Stimulated activated CD8-positive, alpha-beta memory T cell treated with anti-CD3 and anti-CD28 coated beads, Interleukin-12 subunit alpha, Interleukin-12 subunit beta, amount 100 ng/mL, for 4 hours (primary cell): ENCODE measurements at places on chromosomes 16 and 17.

GRCh38 chr16:82071421-82071820 is 36.4 kb downstream of the HSD17B2 start:
- DNase-seq, result no peak

DNA sequence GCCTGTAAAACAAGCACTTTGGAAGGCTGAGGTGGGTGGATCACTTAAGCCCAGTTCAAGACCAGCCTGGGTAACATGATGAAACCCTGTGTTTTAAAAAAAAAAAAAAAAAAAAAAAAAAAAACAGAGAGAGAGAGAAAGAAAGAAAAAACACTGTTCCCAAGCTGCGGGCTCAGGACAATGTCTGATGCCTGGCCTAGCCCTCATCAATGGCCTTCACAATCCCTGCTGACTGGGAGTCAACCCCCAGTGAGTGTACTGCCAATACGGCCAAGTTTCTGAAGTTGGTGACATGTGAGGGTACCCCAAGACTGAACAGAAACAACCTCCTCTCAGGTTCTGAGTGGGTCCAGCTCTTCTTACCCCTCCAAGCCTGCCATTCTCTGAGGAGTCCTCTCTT is 116.5 kb downstream of the ZNF778 start:
- DNase-seq, result no peak

- DNase-seq, result no peak
Observed at GRCh38 chr17:79740413-79740812, 9.7 kb downstream of the ENPP7 start.

GRCh38 chr16:27321013-27321915 is 7.5 kb downstream of the IL4R start:
- no peak for DNase-seq

GRCh38 chr17:35345926-35346771 is 27.3 kb downstream of the SLFN11 start:
- DNase-seq, result no peak

DNA sequence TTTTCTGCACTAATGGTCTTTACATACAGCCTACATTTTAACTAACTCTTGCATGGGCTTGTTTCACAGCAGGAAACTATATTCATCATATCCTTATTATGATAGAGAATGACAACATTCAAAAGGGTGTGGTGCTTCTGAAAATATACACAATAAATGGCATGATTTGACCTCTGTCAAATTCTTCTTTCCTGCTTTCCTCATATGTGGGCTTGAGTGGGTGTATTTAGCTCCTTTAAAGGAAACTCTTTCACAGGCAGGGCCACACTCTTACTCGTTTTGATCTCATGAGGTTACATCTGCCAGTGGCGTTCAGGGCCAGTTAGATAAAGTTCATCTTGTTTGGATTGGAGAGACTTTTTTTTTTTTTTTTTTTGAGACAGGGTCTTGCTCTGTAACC is 6.1 kb downstream of the SLC35G3 start:
- DNase-seq, result no peak

DNA sequence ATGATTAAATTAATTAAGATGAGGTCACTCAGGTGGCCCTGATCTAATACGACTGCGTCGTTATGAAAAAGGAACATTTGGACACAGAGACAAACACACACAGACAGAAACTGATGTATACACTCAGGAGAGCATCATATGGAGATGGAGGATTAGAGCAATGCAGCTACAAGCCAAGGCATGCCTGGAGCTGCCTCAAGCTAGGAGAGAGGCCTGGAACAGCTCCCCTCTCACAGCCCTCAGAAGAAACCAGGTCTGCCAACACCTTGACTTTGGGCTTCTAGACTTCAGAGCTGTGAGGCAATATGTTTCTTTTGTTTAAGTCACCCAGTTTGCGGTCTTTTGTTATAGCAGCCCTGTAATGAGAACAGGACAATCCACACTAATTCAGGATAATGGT is 318.9 kb downstream of the HS3ST3B1 start:
- no peak for DNase-seq

DNA sequence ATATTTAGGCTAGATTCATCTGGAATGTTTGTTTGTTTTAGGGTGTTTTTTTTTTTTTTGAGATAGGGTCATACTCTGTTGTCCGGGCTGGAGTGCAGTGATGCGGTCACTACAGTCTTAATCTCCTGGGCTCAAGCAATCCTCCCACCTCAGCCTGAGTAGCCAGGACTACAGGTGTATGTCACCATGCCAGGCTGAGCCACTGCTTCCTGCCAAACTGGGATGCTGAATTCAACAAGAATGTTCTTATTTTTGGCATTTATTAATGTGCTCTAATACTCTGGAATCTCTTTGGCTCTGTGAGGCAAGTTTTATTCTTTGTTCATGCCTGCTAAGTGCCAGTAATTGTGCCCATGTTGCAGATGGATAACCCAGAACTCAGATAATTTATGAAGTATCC is 21.5 kb downstream of the SP2 start:
- no peak for DNase-seq

GRCh38 chr17:40175928-40176753 is 1.1 kb upstream of the RAPGEFL1 start:
- DNase-seq, result no peak

DNA sequence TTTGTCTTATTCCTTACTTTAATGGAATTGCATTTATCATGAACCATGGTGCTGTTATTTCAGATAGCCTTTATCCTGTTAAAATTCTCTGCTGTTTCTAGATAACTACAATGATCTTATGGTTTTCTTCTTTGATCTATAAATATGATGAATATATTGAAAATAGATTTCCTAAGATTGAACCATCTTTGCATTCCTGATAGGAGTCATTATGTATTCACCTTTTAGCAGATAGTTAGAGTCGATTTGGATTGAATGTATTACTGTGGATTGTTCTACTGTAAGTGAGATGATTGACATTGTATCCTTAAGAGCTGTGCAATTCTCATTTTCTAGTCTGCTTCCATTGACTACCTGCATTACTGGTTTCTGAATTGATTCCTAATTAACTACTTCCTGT is 165.0 kb upstream of the CACNG3 start:
- no peak for DNase-seq

DNA sequence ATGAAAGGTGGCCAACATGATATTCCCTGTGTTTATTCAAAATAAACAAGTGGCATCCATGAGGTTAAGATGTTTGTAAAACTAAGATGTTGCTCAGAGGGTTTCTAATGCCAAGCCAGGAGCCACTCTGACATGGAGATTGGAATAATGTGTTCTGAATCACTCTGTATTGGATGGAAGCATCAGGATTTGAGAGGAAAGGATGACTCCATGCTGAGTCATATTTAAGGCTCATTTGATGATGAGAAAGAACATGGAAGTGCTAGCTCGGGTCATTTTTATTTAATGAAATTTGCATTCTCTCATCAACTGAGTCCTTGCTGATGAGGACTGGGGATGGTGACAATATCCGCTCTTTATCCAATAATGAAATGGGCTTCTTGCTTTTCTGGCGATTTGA is 6.2 kb downstream of the VAT1L start:
- DNase-seq, result no peak

- no peak for DNase-seq
Observed at GRCh38 chr17:79515646-79516571, 94.9 kb downstream of the RBFOX3 start.

GRCh38 chr17:34071886-34072420 is 183.1 kb upstream of the CCL2 start:
- no peak for DNase-seq

- DNase-seq, result no peak
Observed at GRCh38 chr17:81064678-81065475, 29.9 kb downstream of the BAIAP2 start.

- no peak for DNase-seq
Observed at GRCh38 chr17:28889996-28890395, 7.5 kb downstream of the FLOT2 start.

DNA sequence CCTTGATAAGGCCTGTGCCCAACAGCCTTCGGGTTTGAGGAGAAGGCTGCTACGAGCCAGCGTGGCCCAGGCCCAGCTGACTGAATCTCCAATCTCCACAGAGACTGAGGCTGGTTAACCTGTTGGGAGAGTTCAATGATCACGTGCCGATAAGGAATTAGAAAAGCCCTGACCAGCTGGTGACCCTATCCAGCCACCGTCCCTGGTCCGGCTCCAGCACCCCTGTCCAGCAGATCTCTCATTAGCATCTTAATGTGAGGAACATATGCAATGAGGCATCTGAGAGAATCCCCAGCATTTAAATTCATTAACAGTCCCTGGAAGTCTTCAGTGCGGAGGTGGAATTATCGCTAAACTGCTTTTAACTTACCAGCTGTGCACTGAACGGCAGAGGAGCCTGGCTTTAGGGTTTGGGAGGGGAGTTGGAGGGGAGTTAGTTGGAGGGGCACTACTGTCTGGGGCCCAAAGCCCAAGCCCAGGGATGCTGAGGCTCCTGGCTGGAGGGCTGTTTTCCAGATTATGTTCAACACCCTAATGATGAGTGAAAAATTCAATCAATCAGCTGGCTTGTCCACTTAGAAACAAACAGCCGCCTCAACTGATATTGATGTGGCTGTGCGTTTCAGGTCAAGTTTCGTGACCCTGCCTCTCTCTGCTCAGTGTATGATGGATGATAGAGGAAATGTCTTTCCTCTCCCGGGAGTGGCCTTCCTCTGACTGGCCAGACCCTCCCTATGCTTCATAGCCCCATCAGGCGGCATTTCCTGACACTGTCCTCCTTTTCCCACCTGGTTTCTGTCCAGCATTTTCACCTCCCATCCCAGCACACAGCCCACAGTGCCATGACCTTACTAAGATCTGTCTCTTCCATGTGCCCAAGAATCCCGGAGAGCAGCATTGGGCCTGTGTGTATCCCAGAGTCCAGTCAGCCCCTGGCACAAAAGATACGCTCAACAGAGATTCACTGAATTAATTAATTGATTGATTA is 184.5 kb downstream of the CCT6B start:
- DNase-seq, result no peak

GRCh38 chr16:80500116-80500859 is 40.5 kb upstream of the DYNLRB2 start:
- DNase-seq, result no peak

- no peak for DNase-seq
Observed at GRCh38 chr17:28298449-28298848, 20.6 kb upstream of the TMEM97 start.

DNA sequence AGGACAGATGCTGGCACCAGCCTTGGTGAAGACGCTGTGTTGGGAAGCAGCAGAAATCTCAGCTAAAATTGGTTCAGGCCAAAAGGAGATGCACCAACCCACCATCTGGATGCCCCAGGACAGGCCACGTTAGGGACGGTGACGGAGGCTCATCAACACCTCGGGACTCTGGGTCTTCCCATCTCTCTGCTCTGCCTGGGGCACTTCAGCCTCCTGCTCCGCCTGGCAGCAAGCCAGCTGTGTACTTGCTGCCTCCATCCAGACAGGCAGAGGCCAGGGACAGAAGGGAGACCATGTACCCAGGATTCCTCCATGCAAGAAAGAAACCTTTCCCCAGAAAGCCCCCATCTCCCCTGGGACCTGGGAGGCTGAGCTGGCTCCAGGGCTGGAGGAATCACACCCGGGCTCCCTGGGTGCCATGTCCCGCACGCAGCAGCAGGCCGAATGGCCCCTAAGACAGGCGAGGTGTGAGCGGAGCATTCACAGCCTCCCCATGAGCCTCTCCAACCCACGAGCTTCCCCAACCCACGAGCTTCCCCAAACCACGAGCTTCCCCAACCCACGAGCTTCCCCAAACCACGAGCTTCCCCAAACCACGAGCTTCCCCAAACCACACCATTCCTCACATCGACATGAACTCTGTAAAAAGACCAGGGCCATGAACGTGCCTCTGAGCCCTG is 274.5 kb downstream of the C16orf95 start:
- DNase-seq, result no peak

DNA sequence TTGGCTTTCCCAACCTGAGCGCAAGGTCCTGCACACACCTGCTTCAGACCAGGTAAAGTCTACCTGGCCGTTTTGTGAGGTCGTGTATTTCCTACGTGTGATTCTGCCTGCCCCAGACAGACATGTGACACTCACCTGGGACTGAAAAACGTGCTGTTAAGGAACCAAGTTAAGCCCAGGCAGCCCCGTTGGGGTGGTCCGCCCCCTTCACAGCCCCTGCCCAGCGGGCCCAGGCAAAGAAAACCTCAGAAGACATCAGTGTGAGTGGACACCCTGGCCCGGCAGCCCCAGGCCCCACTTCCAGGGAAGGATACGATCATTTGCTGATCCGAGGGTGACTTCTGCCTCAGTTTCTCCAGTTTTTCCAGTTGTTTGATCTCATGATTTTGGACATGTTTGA is 4.7 kb downstream of the CIBAR2 start:
- no peak for DNase-seq

DNA sequence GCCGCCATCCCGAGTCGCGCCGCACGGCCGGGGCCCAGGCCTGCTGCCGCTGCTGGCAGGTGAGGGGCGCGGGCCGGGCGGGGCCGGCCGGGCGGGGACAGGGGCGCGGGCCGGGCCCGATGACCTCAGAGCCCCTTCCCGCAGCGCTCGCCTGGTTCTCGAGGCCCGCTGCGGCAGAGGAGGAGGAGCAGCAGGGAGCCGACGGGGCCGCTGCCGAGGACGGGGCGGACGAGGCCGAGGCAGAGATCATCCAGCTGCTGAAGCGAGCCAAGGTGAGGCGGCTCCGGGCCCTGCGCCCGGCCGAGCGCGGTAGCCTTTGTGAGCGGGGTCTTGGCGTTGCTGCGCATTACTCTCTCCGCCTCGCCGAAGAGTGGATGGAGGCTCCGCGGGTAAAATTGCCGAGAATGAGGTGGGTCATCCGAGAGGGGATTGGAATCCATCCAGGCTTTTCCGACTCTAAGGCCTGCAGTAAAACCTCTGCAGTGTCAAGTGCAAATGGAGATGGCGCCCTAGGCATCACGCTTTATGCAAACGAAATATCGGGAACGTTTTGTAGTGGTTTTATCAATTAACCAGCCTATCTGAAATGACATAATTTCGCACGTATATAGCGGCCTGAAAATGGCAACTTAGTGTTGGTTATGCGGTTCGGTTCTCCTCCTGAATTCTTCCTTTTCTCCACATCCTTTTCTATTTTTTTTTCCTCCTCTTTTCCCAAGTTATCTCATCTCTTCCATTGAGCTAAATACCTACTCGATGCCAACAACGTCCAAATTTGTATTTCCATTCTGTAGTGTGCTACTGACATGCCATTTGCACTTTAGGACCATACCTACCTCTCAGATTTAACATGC is 577 bp downstream of the TTC19 start:
- DNase-seq, result no peak

GRCh38 chr17:36671144-36671543 is 69.8 kb downstream of the MRM1 start:
- DNase-seq, result no peak

GRCh38 chr16:58485184-58485887 is 14.6 kb upstream of the NDRG4 start:
- DNase-seq, result no peak
